ENCODE measurements at places on chromosomes 12 and 14.

DNA sequence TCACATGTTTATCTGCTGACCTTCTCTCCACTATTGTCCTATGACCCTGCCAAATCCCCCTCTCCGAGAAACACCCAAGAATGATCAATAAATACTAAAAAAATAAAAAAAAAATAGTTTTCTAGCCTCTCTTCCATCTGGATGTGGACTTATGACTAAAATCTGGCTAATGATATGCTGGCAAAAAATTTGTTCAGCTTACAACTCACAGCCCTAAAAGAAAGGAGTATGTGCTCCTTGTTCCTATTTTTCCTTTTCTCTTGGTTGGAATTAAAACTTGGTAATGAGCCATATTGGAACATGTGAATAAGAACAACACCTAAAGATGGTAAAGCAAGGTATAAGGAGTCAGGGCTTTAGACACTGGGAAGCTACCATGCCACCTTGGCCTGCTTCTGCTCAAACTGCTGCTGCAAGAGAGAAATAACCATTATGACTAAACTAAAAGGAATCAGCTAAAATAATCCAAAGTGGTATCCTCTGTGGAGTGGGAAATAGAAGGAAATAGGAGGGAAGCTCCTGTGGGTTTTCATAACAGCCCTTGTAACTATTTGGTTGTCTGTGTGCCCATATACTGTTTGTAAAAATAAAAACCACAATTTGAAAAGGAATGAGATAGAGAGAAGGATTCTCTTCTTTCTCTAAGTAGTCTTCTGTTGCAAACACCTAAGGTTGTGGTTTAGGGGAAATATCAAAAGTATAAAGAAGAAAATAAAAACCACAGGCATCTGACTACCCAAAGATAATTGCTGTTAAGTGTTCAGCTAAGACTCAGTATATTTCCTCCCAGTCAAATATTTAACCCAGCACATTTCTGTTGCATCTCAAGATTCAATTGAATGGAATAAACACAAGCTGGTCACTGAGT lies 53.8 kb downstream of the SDR9C7 start:
- DNase-seq = no peak

DNA sequence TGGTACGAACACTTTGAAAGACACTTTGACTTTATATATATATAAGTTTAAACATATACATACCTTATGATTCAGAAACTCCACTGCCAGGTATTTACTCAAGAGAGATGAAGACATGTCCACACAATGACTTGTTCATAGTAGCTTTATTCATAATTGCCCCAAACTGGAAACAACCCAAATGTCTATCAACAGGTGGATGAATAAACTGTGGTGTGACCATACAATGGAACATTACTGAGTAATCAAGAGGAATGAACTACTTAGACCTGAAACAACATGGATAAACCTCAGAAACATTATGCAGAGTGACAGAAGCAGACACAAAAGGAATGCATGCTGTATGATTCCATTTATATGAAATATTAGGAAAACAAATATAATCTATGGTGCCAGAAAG lies 71.1 kb downstream of the PPP1R36 start:
- no peak for DNase-seq

- DNase-seq = no peak
Measured at GRCh38 chr14:34682787-34683321, 31.5 kb downstream of the CFL2 start.

GRCh38 chr14:64253672-64254071 lies 40.5 kb downstream of the ESR2 start:
- no peak for DNase-seq

GRCh38 chr12:19312637-19313036 lies 126.7 kb upstream of the AEBP2 start:
- DNase-seq = no peak
